ENCODE measurements at places on chromosomes 12 and 14.

- DNase-seq: no peak
These were observed 116.9 kb upstream of the PWP1 start for GRCh38 chr12:107568718-107569117.

- no peak for DNase-seq
These were observed 185.1 kb upstream of the CDKN3 start for GRCh38 chr14:54211551-54212308.

- no peak for DNase-seq
These were observed 32.6 kb downstream of the VRK1 start for GRCh38 chr14:96829791-96830190.

DNA sequence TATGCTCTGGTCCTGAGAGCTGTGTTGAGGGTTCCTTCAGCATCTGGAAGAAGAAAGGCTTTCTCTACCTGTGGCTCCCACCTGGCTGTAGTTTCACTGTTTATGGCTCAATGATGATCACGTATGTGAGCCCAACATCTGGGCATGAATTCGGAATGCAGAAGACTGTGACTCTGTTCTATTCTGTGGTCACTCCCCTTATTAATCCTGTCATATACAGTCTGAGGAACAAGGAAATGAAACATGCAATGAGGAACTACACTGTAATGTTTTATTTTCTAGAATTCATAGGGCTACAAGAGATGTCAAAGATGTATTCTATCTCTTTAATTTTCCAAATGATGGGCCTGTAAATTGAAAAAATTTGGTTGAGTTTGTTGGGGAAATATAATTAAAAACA is 10.8 kb upstream of the OR11G2 start:
- no peak for DNase-seq

DNA sequence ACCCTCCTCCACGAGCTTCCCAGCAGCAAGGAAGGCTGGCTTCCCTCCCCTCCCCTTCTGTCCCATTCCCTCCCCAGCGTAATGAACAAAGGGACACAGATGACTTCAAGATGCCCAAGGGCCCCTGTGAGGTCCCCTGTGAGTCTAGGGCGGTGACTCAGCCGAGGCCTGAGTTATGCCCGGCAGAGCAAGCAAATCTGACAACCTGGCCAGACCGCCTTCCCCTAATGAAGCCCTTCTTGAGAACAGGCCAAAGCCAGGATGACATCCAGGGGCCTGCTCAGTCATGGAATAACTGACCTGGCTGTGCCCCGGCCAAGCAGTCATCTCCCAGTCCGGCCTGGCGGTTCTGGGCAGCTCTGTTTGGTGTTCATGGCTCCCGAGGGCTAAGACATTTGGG is 89.2 kb downstream of the DICER1 start:
- DNase-seq: peak; percentile 16

DNA sequence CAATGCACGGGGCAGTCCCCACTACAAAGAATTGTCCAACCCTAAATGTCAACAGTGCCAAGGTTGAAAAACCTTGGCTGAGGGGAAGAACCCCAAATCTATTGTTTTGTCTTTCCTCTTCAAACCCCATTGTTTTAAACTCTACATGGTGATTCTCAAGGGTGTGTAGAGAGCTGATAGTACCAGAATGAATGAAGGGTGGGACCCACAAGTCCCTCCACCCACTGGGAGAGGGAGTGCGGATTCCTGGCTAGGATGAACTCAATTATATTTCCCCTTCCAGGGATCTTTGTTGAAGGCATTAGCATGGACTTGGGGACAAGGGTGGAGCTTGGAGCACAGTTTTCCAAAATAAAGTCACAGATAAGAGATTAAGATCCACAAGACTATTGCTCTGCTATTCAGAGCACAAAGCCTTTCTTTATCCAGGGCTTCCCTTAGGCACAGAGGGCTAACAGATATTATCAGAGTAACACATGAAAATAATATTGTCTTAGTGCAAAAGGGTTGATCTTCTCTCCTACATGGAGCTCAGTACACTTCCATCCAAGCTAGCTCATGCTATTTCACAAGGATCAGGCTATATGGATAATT is 755.1 kb upstream of the TBX3 start:
- no peak for DNase-seq

- no peak for DNase-seq
These were observed 106.4 kb downstream of the SLC8A3 start for GRCh38 chr14:70082394-70082793.

GRCh38 chr12:93737457-93738198 is 60.5 kb downstream of the CRADD start:
- no peak for DNase-seq

DNA sequence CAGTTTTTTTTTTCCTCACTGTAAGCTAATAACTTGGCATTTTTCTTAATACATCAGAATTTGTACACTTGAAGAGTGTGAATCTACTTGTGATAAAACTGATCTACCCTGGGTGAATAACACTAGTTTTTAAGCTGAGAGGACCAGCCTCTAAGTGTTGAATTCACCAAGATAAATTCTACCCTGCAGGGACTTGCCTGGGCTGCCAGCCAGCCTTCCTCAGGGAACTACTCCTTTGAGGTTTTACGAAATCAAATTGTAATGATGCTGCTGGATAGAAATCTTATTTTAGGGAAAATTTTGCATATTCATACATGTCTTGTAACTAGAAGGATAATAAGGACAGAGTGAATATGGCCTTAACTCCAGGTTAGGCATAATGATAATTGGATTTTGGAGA is 1.9 kb downstream of the MED21 start:
- no peak for DNase-seq

GRCh38 chr14:26741711-26742212 is 143.9 kb upstream of the NOVA1 start:
- no peak for DNase-seq

DNA sequence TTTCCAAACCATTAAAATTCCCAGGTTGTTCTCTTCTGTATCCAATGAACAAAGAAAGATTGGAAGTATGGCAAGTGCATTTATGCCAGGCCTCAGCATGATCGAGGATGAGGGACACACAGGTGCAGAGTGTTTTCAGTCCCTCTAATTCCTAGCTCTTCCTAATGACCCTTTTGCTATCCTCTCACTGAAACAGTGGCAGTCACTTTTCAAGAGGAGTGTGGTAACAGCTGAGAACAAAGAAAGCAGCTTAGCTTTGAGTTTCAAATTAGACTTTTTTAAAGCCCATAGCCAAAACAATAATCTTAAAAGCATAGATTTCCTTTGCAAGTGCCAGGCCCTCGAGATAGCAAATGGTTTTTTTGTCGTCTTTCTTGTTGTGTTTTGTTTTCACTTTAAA is 110.8 kb downstream of the KCNH5 start:
- no peak for DNase-seq

GRCh38 chr12:42267413-42268190 is 29.6 kb upstream of the YAF2 start:
- DNase-seq: no peak
